ENCODE measurements at places on chromosomes 4 and X. TPM values are rescaled to one million over a fixed set of nuclear protein-coding genes. Genes with fewer than 3 reads are reported as not detected.

Gene AADAT
- total RNA-seq, result 3.6 TPM

Gene TCEAL8
- 68.0 TPM for total RNA-seq

Gene KIAA1210
- total RNA-seq, result not detected

Gene NLRP2B
- not detected for total RNA-seq

Gene IL13RA1
- 42.4 TPM for total RNA-seq

Gene MAGEB10
- total RNA-seq, result not detected

Gene IL3RA
- not detected for total RNA-seq

Gene HSFX2
- not detected for total RNA-seq

Gene F9
- total RNA-seq, result not detected

Gene SPANXA1
- not detected for total RNA-seq

Gene IL21
- total RNA-seq, result not detected

Gene GPR101
- not detected for total RNA-seq

Gene ENPEP
- total RNA-seq, result 0.34 TPM

Gene DCX
- total RNA-seq, result not detected

Gene CNOT6L
- 20.5 TPM for total RNA-seq

Gene MAOA
- total RNA-seq, result 68.0 TPM

Gene STK32B
- under 0.01 TPM for total RNA-seq

Gene TTC29
- total RNA-seq, result not detected

Gene TCEAL7
- 0.50 TPM for total RNA-seq

Gene OTC
- total RNA-seq, result not detected

Gene RASSF6
- total RNA-seq, result 10.6 TPM

Gene RPL34
- 545 TPM for total RNA-seq

Gene PPP2R2C
- total RNA-seq, result 17.4 TPM

Gene PCDH19
- 0.21 TPM for total RNA-seq

Gene GLUD2
- total RNA-seq, result 0.93 TPM

Gene MAGEA8
- not detected for total RNA-seq

Gene POLN
- total RNA-seq, result 1.4 TPM

Gene PABPC1L2B
- total RNA-seq, result not detected

Gene GPC3
- total RNA-seq, result 1.9 TPM

Gene GK
- total RNA-seq, result 9.1 TPM

Gene FAM9B
- total RNA-seq, result not detected

Gene AFM
- total RNA-seq, result not detected

Gene CYLC1
- not detected for total RNA-seq

Gene XAGE5
- not detected for total RNA-seq

Gene MAGEB1
- not detected for total RNA-seq
